ENCODE measurements at places on chromosomes 13 and 19. TPM values are rescaled to one million over a fixed set of nuclear protein-coding genes. Genes with fewer than 3 reads are reported as not detected.

DNA sequence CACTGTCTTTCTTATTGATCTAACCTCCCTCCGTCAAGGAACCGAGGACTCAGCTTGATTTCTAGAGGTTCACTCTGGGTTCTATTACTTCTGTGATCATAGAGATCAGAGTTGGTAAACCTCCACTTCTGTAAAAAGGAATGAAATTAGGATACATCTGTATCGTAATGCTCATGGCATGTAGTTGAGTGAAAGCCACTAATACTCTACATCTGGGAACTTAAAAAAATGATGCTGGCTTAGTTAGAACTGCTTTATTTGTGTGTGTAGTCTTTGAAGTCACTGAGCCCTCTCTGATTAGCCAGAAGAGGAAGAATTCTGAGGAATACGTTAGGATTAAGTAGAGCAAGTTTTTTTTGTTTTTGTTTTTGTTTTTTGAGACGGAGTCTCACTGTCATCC lies 140.8 kb downstream of the GGACT start:
- no peak for DNase-seq

The ATXN8OS gene
- not detected for total RNA-seq

- DNase-seq = no peak
Measured at GRCh38 chr13:21237081-21237480, 60.6 kb downstream of the MRPL57 start.

GRCh38 chr13:66972659-66973058 lies 257.5 kb downstream of the PCDH9 start:
- DNase-seq = no peak

GRCh38 chr19:13849991-13850909 lies 26.7 kb upstream of the NANOS3 start:
- peak; percentile 90 for DNase-seq

The PCP2 gene
- total RNA-seq = 1.1 TPM

The MRPL4 gene
- 65.5 TPM for total RNA-seq

DNA sequence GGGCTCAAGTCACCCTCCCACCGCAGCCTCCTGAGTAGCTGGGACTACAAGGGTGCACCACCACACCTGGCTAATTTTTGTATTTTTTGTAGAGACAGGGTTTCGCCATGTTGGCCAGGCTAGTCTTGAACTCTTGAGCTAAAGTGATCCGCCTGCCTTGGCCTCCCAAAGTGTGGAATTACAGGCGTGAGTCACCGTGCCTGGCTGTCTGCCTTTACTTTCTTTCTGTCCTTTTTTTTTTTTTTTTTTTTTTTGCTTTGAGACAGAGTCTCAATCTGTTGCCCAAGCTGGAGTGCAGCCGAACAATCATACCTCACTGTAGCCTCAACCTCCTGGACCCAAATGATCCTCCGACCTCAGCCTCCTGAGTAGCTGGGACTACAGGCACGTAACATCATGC lies 25.0 kb upstream of the OR1M1 start:
- DNase-seq = no peak
